ENCODE measurements at places on chromosomes 13 and 19.

GRCh38 chr19:19209372-19209771, 2.4 kb upstream of the NCAN start:
- no peak for DNase-seq

- no peak for DNase-seq
Measured at GRCh38 chr19:50712833-50713232, 6.8 kb downstream of the SHANK1 start.

- no peak for DNase-seq
Measured at GRCh38 chr13:47474839-47475238, 526.2 kb downstream of the SUCLA2 start.

DNA sequence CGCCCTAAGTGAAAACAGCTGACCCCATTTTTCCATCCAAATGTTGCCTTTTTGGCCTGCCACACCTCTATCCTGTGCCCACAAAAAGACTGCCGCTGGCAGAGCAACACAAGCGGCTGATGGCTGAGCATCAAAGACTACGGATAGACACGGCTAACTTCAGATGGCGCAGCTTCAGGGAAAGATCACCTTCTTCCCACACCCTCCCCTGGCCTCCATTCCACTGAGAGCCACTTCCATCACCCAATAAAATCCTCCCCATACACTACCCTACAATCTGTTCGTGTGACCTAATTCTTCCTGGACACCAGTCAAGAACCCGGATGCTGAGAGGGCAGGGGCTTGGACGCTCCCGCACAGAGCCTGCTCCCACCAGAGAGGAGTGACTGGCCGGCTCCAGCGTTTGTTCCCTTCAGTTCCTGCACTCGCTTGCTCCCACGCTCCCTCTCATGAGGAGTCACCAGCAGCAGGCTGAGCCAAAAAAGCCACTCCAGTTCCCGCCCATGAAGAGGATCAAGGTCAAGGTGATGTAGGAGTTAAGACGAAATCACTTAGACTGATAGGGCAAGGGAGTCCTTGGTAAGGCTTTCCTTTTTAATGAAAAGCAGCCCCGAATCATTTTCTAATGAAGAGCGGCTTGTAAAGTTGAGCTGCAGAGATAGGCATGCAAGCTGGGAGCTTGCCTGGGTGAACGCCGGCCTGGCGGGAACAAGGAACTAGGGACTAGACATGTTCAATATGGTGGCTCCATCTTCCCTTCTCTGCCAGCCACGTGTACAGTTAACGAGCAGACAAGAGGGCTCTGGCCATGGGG, 35.7 kb downstream of the TSKS start:
- DNase-seq: no peak

DNA sequence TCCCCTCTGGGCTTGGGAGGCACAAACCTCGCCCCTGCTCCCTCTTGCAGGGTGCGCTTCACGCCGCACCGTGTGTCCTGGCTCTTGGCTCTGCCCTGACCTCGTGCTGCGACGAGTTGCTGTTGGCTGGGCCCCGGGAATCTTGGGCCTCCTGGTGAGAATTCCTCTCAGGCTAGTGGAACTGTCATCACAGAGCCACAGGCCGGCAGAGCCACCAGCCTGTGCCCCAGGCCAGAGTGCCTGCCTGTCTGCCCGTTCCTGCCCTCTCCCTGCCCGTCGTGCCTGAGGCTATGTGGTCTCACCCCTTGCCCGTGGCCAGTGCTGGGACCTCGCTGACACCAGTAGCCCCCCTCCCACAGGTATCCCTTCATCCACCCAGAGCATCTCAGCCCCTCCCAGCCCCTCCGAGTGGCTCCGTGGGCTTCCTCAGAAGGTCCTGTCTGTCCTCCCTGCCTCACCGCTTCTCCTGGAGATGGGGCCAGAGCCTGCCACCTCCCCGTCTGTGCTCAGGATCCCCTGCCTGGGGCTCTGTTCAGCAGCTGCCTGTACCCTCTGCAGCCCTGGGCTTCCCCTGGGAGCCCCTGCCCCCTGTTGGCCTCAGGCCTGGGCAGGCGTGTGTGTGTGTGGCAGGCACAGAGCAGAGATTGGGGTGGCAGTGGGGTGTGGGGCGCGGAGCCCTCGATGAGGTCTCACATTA, 13.3 kb downstream of the NDUFB7 start:
- DNase-seq: no peak

- DNase-seq: no peak
Measured at GRCh38 chr13:106507560-106508274, 27.7 kb downstream of the EFNB2 start.

DNA sequence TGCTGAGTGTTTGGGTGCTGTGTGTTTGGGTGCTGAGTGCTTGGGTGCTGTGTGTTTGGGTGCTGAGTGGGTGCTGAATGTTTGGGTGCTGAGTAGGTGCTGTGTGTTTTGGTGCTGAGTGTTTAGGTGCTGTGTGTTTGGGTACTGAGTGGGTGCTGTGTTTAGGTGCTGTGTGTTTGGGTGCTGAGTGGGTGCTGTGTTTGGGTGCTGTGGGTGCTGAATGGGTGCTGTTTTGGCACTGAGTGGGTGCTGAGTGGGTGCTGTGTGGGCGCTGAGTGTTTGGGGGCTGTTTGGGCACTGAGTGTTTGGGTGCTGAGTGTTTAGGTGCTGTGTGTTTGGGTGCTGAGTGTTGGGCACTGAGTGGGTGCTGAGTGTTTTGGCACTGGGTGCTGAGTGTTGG, 48.5 kb upstream of the F7 start:
- no peak for DNase-seq

- no peak for DNase-seq
Measured at GRCh38 chr13:23554000-23554399, 16.2 kb upstream of the TNFRSF19 start.

GRCh38 chr19:55638864-55639359, 1.9 kb upstream of the ZNF580 start:
- no peak for DNase-seq

DNA sequence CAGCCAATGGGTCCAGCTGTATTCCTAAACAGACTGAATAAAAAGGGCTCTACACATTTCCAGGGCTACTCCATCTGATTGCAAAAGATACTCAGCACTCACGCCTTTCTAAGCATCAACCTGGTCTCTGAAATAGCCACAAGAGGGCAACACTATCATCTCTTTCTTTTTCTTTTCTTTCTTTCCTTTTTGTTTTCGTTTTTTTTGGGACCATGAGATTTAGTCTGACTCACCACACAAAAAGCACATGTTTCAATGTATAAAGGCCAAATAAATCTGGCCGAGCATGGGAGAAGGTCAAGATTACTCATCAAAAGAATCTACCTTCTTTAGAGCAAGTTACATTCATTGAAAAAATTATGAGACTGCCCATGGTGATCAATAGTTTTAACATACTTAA, 805.6 kb upstream of the ARGLU1 start:
- no peak for DNase-seq

- peak; percentile 43 for DNase-seq
Measured at GRCh38 chr19:38543807-38544568, 73.8 kb downstream of the MAP4K1 start.

DNA sequence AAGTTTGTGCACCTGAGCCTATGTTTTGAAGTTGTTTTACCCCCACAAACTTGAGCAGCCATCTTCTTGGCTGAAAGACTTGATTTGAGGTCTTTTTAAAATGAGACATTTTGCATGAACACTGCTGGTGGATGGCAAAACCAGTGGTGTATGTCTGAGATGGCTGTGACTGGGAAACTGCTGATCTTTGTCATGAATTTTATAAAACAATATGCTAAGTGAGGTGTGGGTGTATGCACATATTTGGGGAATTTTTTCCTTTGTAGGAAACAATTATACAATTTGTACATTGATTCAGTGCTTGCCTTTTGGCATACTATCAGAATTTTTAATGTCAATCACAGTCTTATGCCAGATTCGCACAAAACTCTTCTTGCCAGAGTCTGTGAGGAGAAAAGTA, 52.5 kb downstream of the ZAR1L start:
- DNase-seq: no peak

GRCh38 chr13:86445206-86445605, 646.0 kb upstream of the SLITRK6 start:
- DNase-seq: no peak

DNA sequence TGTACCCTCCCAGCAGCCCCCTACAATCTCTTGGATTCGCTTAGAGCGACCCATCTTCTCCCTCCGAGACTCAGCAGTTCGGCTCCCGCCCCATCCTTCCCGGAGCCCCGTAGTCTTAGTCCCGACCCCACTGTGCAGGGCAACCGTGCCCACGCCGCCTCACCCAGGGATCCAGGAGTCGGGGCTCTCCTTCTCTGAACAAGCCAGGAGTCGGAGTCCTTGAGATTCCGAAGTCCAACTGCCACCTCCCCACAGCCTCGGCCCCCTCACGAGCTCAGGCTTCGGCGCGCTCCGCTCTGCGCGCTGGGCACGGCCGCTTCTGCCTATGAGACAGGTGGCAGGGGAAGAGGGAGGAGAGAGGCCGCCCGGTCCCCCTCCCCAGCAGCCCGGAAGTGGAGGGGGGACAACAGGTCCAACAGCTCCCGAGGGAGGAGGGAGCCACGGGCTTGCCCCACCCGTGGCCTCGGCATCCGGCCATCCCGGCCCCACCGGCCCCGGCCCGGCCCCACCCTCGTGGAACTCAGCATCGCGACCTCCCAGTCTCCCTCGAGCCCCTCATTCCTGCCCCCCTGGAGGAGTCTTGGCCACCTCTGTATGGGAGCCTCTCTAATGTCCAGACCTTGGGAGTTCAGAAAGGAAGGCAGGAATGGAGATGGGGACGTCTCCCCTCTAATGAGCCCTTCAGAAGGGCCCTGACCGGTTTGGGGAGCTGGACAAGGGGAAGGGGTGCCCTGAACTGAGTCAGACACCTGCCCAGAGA, at the start of gene PHLDB3:
TSS of gene PHLDB3 (minus strand) at position 321 of the 760 bp plus-strand sequence. CDS start 628 bp downstream, outside the sequence.
- no peak for DNase-seq

DNA sequence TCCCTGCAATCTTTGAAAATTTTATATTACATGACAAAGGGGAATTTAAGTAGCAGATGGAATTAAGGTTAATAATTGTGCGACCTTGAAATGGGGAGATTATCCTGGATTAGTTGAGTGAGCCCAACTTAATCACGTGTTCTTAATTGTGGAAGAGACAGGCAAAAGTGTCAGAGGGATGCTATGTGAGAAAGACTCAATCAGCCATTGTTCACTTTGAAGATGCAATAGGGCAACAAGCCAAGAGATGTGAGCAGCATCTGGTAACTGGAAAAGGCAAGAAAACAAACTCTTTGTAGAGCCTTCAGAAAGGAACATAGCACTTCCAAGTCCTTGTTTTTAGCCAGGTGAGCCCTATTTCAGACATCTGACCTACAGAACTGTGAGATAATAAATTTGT, 247.7 kb downstream of the SLITRK1 start:
- no peak for DNase-seq

DNA sequence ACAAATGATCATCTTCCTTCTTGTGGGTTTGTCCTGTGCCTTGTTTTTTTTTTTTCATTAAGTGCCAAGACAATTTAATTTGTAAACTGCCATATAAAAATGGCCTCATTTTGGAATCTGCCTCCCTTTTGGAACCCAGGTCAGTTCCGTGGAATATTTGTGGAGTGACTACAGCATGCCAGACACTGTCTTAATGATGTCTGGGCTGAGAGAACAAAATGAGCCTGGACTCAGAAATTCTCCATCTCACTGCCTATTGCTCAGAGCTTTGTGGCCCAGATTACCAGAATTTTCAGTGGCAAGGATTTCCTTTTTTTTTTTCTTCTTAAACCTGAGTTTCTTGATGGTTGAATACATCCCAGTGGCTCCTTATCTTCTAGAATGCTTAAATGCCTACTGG, 340.6 kb downstream of the ENOX1 start:
- no peak for DNase-seq

DNA sequence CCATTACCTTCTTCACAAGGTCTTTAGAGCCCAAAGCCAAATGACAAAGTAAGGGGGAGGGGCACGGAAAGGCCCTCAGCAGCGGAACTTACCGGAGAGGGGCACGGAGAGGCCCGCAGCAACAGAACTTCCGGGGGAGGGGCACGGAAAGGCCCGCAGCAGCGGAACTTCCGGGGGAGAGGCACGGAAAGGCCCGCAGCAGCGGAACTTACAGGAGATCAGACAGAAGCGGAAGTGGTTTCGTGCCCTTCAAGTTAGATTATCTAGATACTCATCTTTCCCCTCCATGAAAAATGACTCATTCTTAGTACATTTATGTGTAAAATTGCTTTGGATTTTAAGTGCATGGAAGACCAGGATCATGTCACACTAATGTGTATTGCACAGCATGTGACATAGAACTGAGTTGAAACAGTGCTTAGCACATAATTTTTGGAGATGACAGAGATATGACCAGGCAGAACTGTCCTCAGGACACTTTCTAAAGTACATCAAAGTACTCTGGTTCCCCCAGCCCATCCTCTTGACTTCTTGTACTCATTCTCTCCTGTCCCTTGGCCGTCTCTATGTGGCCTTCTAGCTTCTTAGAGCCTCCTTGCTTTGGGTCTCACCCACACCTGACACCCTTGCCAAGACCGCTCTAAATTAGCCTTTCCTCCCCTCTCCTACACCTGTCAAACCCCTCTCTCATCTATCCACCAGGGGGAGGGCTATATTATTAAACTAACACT, 25.7 kb upstream of the TPTE2 start:
- no peak for DNase-seq

GRCh38 chr19:30699871-30700280, 327.7 kb downstream of the ZNF536 start:
- no peak for DNase-seq

DNA sequence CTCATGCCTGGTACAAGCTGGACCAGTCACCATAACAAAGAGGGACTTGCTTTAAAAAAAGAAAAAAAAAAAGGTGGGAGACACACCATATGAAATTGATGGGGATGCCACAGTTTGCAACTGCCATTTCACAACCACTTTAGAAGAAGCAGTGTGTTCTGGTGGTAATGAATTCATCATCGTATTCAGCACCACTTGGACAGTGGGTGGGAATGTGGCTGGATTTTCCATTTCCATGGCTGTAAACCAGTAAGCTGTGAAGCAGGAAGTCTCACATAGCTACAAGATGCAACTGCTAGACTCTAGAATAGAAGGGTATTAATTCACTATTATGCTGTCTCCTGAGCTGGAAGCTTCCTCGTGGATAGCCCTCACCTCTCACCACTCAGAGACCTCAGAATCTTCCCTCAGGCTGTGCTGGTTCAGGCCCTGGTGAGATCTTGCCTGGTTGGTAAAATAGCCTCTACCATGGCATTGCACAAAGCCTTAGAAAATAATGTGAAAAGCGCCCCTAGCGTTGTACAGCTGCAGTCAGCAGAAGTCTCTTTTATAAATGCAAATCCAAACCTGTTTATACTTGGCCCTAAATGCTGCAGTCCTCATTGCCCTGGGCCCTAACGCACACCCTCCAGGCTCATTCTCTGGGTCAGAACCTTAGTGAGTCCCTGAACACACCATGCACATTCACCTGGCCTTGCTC, 150.7 kb downstream of the KCTD15 start:
- no peak for DNase-seq

GRCh38 chr19:5436106-5436947, 18.9 kb upstream of the ZNRF4 start:
- peak; percentile 69 for DNase-seq

- DNase-seq: no peak
Measured at GRCh38 chr13:74443631-74444030, 309.4 kb upstream of the KLF12 start.

- DNase-seq: no peak
Measured at GRCh38 chr19:4754248-4754647, 30.6 kb upstream of the DPP9 start.

GRCh38 chr19:5913739-5914357, at the start of gene CAPS:
Gene CAPS, plus strand, starts transcription at chr19:5914254. Its CDS starts 153 bp downstream, at chr19:5914407.
- no peak for DNase-seq

GRCh38 chr13:109644956-109645355, 141.4 kb downstream of the IRS2 start:
- no peak for DNase-seq

GRCh38 chr19:48591021-48591420, 15.5 kb upstream of the SPACA4 start:
- no peak for DNase-seq

- no peak for DNase-seq
Measured at GRCh38 chr19:50003810-50004419, 21.3 kb downstream of the VRK3 start.
